ENCODE measurements at places on chromosomes 3 and 15.

GRCh38 chr3:8597219-8597853 is 47.3 kb downstream of the SSUH2 start:
- no peak for DNase-seq

DNA sequence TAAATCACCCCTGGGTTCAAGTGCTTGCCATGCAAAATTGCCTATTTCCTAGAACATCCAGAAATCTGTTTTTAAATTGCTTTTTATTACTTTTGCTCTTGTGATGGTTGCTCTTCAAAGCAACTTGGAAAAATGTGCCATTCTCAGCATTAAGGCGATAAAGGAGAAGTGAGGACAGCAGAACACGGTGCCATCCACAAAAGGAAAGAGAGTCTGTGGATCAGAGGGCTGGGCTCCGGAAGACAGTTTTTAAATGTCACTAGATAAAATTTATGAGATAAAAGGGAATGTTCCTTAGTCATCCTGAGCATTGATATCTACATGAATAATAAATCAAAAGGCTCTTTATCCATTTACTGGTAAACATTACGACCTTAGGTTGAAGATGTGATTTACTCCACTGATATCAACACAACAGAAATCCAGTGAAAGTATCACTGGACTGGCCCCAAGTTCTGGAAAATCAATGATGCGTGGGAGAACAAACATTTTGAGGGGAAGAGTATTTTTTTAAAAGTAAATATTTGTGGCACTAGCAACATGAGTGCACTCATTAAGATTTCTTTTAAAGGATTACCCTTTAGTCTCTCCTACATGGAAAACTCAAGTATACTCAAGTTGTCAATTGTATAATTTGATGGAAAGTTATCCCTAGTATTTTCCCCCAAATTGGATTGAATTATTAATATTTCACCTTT is 554.7 kb downstream of the FHIT start:
- no peak for DNase-seq

- DNase-seq, result no peak
Measured at GRCh38 chr3:197525706-197526105, 30.1 kb downstream of the BDH1 start.

DNA sequence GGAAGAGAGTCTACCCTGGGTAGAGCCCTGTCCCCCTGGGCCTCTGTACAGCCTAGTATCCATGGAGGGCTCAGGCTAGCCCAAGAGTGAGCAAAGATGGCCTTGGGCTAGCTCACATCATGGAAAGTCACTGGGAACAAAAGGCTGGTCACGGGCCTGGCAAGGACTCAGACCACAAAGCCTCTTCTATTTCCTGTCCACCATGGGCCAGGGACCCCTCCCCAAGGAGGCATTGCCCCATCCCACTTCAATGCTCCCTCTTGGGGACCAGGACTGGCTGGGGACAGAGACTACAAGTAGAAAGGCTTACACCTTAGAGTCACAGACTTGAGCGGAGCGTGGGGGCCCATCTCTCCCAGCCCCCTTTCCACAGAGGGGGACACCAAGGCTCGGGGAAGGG is 16.9 kb downstream of the DUSP7 start:
- DNase-seq, result no peak

DNA sequence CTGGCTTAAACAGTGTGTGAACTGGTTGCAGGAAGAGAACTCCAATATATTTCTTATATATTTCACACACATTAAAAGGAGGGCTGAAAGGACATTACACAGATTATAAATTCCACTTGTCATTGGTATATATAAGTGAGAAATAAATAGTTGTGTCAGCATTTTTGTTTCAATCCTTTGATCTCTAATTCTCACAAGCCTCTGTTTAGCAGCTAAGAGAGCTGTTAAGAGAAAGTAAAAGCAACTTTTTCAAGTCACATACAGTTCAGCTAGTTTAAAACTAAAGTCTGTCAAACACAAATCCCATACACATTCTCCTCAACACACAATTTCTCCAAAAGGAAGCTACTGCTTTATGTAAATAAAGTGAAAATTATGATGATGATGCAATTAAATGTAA is 70.5 kb upstream of the CCDC39 start:
- DNase-seq, result no peak

DNA sequence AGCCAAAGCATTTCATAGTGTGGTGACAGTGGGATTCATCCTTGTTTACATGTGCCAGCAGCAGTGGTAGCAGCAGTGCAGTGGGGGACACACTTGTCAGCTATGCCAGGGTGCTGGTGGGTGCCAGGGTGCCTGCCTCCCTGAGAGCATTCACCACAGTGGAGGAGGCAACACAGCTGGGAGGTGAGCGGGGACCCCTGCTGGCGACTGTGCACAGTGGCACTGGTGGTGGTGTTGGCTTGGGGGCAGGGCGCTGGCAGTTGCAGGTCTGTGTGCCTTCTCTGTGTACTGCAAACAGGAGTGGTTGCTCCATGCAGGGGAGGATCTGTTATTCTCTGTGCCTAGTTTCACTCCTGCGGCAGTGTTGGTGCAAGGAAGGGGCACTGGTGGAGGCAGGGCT is 41.2 kb downstream of the CEP63 start:
- DNase-seq, result no peak

GRCh38 chr3:193499136-193499770 is 55.4 kb downstream of the ATP13A4 start:
- DNase-seq, result no peak

- DNase-seq, result no peak
Measured at GRCh38 chr3:173617490-173617889, 219.9 kb downstream of the NLGN1 start.

- no peak for DNase-seq
Measured at GRCh38 chr3:155356594-155357370, 63.3 kb upstream of the STRIT1 start.

DNA sequence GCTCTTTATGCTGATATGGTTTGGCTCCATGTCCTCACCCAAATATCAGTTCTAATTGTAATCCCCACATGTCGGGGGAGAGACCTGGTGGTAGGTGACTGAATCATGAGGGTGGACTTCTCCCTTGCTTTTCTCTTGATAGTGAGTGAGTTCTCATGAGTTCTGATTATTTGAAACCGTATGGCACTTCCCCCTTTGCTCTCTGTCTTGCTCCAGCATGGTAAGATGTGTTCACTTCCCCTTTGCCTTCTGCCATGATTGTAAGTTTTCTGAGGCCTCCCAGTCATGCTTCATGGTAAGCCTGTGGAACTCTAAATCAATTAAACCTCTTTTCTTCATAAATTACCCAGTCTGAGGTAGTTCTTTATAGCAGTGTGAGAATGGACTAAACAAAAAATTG is 107.6 kb downstream of the IMPG2 start:
- no peak for DNase-seq

DNA sequence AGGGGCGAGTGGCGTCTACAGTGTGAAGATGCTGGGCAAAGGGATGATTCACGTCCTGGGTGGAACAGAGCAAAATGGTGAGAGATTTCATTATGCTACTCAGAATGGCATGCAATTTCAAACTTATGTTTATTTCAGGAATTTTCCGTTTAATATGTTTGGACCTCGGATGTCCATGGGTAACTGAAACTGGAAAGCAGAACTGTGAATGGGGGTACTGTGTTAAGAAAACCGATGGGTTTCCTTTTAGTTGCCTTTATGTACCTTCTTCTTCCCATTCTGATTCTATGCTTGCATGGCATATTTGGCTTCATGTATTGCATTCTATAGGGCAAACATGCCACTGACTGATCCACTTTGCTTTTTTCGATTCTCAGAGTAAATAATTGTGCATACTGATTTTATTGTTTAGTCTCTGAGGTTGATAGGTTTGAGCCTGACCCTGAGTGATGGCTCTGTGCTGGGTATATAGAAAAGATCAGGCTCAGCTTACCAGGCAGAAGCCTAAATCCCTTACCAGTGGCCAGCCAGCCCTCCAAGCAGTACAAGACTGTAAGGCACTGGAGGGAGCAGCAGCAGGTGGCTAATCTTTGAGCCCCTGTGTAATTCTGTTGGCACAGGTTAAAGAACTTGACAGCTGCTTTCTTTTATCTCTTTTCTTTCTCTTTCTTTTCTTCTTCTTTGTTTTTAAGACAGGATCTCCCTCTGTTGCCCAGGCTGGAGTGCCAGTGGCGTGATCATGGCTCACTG is 4.5 kb downstream of the QTRT2 start:
- no peak for DNase-seq

GRCh38 chr3:122975163-122975923 is 52.2 kb downstream of the SEMA5B start:
- DNase-seq, result no peak

- DNase-seq, result no peak
Measured at GRCh38 chr3:52315977-52316764, at the start of gene DNAH1. Gene DNAH1 (plus strand): TSS chr3:52316319. CDS start chr3:52322443, 6,124 bp downstream.

DNA sequence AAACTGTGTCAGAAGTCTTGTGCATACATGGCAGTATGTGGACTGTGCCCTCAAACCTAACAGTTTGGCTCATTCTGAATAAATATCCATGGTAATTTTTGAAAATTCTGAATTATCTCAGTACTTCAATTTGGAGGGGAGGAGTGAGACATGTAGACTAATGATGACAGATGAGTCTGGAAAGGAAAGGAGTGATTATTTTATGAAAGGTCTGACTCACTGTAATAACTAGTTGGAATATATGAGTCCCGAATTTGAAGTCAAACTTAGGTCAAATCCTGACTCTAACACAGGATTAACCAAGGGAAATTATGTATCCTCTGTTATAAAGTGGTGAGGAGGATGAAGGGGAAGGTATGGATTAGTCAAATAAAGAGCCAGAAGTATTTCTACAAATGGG is 38.6 kb downstream of the SUCNR1 start:
- no peak for DNase-seq

GRCh38 chr15:92494806-92495336 is 101.2 kb downstream of the ST8SIA2 start:
- no peak for DNase-seq

Data from stimulated activated CD8-positive, alpha-beta memory T cell treated with anti-CD3 and anti-CD28 coated beads, Interleukin-15, amount 100 ng/mL, for 24 hours (primary cell).